ENCODE measurements at places on chromosomes 7 and 10.

GRCh38 chr7:151790095-151790829 lies 86.7 kb downstream of the PRKAG2 start:
- DNase-seq, result no peak

DNA sequence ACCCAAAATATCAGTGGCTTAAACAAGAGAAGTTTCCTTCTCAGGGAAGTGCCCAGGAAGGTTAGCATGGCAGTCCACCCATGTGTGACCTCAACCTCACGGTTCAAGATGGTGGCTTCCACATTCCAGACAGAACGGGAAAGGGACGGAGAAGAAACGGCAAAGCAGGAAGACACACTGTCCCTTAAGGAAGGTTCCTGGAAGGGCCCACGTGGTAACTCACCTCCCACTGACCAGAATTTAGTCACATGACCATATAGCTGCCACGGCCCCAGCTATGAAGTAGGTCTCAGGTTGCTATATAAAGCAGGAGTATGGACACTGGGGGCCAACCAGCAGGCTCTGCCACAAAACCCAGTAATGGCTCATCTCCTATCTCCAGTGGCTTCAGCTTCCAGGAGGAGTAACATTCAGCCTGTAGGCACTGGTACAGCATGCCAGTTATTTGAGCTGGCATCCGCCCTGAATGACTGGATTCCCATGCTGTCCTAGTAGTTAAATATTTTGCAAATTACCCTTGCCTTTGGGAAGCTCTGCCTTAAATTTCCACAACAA lies 278.5 kb upstream of the KLF14 start:
- no peak for DNase-seq

DNA sequence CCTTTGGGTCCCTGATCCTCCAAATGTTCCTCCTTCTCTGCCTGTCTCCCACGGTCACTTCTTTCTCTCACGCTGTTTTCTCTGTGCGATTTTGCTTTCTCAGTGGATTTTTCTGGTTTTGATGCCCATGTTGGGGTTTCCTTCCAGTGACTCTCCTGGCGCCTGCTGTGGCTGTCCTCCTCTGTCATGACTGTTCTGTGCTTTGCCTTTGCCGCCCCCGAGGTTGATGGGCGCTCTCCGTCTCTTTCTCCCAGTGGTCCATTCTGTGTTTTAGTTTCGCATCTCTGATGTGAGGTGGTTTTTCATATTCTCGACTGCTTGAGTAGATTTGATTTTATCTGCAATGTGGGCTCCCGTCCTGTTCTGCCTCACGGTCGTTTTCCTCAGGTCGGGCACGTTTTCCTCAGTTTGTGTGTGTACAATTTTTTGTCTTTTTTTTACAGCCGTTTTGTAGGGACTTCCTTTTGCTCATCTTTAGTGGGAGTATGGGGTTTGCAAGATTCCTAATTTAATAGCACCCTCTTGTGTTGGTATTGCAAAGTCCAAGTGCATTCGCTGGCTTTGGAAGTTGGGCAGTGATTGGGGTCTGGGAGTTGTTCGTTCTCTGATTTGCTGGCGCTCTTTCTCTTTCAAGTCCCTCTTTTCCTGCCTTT lies 100.0 kb downstream of the INPP5A start:
- DNase-seq, result peak; percentile 65

- no peak for DNase-seq
Measured at GRCh38 chr7:151192002-151192539, 5.0 kb upstream of the ASB10 start.

DNA sequence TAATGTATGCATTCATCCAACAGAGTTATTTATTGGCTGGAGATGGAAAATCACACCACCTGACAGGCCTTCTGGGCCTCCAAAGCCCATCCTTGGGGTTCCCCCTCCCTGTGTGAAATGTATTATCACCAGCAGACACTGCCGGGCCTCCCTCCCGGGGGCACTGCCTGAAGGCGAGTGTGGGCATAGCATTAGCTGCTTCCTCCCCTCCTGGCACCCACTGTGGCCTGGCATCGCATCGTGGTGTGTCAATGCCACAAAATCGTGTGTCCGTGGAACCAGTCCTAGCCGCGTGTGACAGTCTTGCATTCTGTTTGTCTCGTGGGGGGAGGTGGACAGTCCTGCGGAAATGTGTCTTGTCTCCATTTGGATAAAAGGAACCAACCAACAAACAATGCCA lies 15.3 kb downstream of the TACR2 start:
- DNase-seq, result no peak

GRCh38 chr7:74306730-74307469 lies 17.7 kb downstream of the CLIP2 start:
- DNase-seq, result no peak
